ENCODE measurements at places on chromosomes 16 and 17. TPM values are rescaled to one million over a fixed set of nuclear protein-coding genes. Genes with fewer than 3 reads are reported as not detected.

ORC6 gene
- total RNA-seq = 1.4 TPM

DCTPP1 gene
- total RNA-seq = 31.9 TPM

PIGS gene
- 38.2 TPM for total RNA-seq

TRAPPC2L gene
- 52.7 TPM for total RNA-seq

CRAMP1 gene
- total RNA-seq = 12.3 TPM

MLX gene
- total RNA-seq = 79.7 TPM

ATP1B2 gene
- 2.8 TPM for total RNA-seq

PGAP3 gene
- total RNA-seq = 10.7 TPM

KRTAP1-1 gene
- not detected for total RNA-seq

MINK1 gene
- total RNA-seq = 50.9 TPM

ACSM2B gene
- not detected for total RNA-seq

DNA sequence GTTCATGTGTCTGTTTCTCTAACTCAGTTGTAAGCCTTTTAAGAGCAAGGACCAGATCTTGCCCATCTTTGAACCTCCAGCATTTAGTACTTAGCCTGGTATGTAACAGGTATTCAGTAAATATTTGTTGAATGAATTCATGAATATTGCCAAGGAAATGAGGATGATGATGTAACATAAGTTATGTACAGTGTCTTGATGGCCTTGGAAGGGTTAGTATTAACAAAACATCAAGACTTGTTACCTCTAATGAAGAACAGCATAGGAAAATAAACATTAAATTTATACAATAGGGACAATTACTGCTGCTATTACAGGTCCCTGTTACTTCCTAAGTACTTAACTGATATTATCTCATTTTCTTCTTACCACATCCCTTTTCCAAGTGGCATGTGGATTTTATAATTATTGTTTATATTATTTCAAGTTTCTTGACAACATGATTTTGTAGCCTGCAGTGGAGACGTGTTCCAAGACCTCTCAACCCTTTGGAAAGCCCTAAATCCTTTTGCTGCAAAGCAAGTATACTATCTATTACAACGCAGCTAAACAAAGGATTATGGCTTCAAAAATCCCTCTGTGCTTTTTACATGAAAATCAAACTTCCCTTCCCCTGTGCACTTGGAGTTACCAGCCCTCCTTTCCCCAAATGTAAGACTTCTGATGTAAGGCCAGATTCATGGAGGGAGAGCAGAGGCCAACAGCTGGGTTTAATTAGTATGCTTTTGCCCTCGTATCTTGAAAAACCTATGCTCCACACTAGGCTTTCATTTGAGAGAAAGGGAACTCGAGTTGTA is 77.4 kb upstream of the SMIM36 start:
- no peak for DNase-seq
- H3K27ac ChIP-seq = peak overlapping the region; percentile 53
- H3K27me3 ChIP-seq = no peaks in the 10 kb centered on the region
- no peaks in the 10 kb centered on the region for H3K36me3 ChIP-seq

DNA sequence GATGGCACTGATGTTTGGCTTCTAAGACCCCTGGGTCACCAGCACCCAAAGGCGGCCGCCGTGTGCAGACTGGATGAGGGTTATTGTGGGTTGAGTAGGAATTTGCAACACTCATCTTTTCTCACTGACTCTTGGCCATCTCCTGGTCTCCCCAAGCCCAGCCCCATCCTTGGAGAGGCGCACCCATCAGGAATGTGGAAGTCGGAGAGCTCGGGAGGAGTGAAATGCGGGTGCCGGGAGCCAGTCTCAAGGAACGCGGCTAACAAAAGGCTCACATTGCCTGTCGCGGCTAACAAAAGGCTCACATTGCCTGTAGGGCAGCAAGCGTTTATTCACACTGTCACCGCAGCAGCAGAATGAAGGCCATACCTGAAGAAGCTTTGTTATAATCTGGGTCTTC is 248.6 kb downstream of the FOXL1 start:
- peaks cover 4% of the 10 kb centered on the region for H3K4me1 ChIP-seq
- H3K4me3 ChIP-seq = no peak overlapping the region
- no peak overlapping the region for H3K27ac ChIP-seq

GRCh38 chr17:2852729-2853282 is 56.6 kb downstream of the RAP1GAP2 start:
- H3K36me3 ChIP-seq = no peaks in the 10 kb centered on the region
- no peak for DNase-seq
- peaks cover 58% of the 10 kb centered on the region for H3K4me1 ChIP-seq

DNA sequence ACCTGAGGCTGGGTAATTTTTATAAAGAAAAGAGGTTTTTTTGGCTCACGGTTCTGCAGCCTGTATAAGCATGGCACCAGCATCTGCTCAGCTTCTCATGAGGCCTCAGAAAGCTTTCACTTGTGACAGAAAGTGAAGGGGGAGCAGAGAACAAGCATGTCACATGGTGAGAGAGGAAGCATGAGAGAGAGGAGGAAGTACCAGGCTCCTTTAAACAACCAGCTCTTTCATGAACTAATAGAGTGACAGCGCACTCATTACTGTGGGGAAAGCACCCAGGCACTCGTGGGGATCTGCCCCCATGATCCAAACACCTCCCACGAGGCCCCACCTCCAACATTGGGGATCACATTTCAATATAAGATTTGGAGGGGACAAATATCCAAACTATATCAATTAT is 86.8 kb downstream of the USP32 start:
- peaks cover 11% of the 10 kb centered on the region for H3K4me1 ChIP-seq
- H3K4me3 ChIP-seq = no peak overlapping the region
- no peaks in the 10 kb centered on the region for H3K27me3 ChIP-seq
- H3K36me3 ChIP-seq = peaks cover 10% of the 10 kb centered on the region
- DNase-seq = no peak
- H3K27ac ChIP-seq = no peak overlapping the region

- DNase-seq = peak; percentile 75
- peaks cover 49% of the 10 kb centered on the region for H3K4me1 ChIP-seq
- H3K27me3 ChIP-seq = peaks cover 47% of the 10 kb centered on the region
- H3K27ac ChIP-seq = no peak overlapping the region
Measured at GRCh38 chr17:49227436-49228261, 2.9 kb downstream of the PHOSPHO1 start.

DNA sequence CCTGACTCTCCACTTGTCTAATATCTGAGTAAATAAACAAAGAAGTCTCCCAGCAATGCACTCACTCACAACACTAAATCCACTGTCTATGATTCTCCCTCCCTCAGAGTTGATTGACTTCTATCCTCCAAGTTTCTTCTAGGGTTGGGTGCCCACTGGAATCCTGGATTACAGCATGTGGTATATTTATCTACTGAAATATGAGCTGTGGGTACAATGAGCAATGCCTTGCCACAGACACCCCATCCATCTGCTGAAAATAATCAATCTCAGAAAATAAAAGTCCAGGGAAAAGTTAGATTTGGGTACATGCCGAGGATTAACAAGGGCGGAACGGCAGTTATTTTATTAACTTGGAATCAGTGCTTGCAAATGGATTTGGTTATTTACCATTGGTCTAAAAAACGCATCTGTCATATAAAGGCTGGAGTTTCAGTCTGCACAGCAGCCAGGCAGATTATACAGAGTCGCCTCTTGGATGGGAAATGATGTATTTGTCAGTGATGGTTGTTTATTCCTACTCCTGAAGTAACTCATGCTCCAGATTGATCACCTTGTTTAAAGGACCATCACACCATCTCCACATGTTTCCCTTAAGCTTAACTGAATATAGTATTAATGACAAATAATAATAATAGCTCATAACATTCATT is 193.9 kb upstream of the SOX9 start:
- no peaks in the 10 kb centered on the region for H3K36me3 ChIP-seq
- no peak overlapping the region for H3K27ac ChIP-seq
- no peaks in the 10 kb centered on the region for H3K27me3 ChIP-seq
- H3K4me1 ChIP-seq = no peaks in the 10 kb centered on the region
- no peak overlapping the region for H3K4me3 ChIP-seq

DNA sequence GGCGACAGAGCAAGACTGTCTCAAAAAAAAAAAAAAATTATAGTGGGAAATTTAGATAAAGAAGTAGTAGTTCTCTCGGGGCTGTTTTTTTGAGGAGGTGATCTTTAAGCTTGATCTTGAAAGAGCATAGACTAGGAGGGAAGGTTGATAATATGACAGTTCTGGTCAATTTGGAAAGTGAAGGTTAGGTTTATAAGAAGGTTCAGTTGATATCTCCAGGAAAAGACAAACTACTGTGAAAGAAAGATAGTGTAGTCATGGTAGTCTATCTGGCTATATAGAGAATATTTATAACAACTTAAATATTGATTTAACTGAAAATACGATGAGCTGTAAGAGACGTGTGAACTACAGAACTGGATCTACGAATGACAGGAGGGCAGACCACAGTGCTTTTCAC is 3.1 kb downstream of the ATF7IP2 start:
- peak overlapping the region; percentile 82 for H3K4me3 ChIP-seq
- peaks cover 38% of the 10 kb centered on the region for H3K4me1 ChIP-seq
- DNase-seq = no peak
- H3K36me3 ChIP-seq = peaks cover 7% of the 10 kb centered on the region
- H3K27ac ChIP-seq = no peak overlapping the region

GRCh38 chr16:79926451-79927205 is 326.1 kb upstream of the MAF start:
- H3K27me3 ChIP-seq = no peaks in the 10 kb centered on the region
- no peaks in the 10 kb centered on the region for H3K4me1 ChIP-seq
- H3K4me3 ChIP-seq = no peak overlapping the region
- no peak overlapping the region for H3K27ac ChIP-seq

DNA sequence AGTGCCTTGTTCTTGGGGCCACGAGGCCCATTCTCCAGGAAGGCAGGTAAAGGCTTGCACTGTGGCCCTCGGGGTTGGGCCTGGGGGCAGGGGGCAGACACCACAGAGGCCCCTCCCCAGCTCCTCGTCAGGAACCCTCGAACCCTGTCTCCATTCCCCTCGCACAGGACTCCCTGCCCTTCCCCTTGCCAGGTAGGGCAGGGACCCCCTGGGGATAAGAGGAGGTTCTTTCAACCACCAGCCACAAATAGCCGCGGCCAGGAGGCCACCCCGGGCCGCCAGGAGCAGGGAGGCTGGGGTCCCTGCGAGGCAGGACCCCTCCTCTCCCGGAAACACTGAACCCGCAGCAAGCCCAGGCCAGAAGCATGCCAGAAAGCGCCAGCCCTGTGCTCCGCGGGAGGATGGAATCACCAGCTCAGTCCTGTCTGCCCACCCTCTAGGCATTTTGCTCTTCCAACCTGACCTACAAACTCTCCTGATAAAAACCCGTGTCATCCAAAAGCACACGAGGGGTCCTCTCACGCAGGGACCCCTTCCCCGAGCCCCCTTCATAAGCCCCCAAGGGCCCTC is 45.6 kb downstream of the SLC47A1 start:
- no peak overlapping the region for H3K27ac ChIP-seq
- H3K27me3 ChIP-seq = peaks cover 38% of the 10 kb centered on the region
- H3K4me1 ChIP-seq = peaks cover 8% of the 10 kb centered on the region
- DNase-seq = no peak
- no peaks in the 10 kb centered on the region for H3K36me3 ChIP-seq

DNA sequence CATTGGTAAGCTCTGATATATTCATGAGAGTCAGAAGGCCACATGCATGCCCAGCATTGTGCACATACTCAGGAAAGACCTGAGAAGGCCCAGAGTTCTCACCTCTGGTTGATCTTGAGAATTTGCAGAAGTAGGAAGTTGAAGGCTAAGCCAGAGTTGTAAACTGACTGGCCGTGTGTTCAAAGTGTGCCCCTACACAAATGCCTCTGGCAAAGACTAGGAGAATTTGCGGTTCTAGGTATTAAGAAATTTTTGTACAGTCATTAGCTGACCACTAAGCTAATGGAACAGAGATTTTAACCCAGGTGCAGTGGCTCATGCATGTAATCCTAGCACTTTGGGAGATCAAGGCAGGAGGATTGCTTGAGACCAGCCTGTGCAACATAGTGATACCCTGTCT is 25.0 kb downstream of the FBXL20 start:
- no peak for DNase-seq
- H3K27ac ChIP-seq = no peak overlapping the region
- H3K4me1 ChIP-seq = peaks cover 38% of the 10 kb centered on the region
- H3K36me3 ChIP-seq = no peaks in the 10 kb centered on the region
- no peaks in the 10 kb centered on the region for H3K27me3 ChIP-seq

Data from left ventricle myocardium inferior (tissue), 1 donor.